Natural killer cell treated with Interleukin-12 subunit alpha and Interleukin-12 subunit beta and Interleukin-15 and Interleukin-18, amount 100 ng/mL, for 72 hours (primary cell): ENCODE measurements at places on chromosomes 6 and 20.
A peak's percentile ranks its signal among the peaks of the same experiment; 100 is the strongest.

DNA sequence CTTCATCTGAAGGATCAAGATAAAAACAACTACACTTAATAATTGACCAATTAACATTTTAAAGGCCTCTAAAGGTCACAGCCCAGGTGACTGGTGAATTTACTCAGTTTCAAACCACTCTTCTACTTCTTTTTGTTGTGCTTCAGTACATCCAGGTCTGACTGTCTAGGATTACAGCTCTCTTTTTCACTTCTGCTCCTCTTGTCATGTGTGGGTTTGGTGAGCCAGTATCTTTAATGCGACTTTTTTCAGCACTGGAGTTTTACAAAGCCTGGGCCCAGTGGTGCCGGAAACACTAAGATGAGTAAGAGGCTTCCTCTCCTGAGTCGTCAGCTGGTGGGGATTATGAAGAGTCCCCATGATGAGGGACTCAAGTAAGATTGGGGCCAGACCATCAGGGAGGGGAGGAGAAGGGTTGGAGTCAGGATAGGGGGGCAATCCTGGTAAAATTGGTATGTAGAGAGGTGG, 27.0 kb downstream of the HECA start:
- DNase-seq = no peak

GRCh38 chr20:50305636-50306477, 115.2 kb downstream of the CEBPB start:
- DNase-seq = no peak

GRCh38 chr6:64217721-64218620, 582.4 kb downstream of the PHF3 start:
- no peak for DNase-seq

DNA sequence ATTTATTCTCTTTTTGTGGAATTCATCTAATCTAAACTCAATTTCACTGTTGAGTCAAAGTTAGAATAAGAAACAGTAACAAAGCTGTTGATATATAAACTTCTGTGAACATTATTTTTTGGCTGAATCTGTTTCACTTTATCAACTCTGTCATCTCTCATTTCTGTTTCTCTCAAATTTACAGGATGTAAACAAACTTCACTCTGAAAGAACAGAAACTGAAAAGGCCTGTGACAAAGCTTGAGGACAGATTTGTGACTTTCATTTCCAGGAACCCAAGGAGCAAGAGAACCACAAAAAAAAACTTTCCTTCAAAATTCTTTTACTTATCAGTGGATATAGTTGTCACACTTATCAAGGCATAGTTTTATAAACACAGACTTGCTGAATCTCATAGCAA, 447.9 kb upstream of the OPRM1 start:
- no peak for DNase-seq

- no peak for DNase-seq
These were observed 53.2 kb upstream of the PLEKHG1 start for GRCh38 chr6:150546457-150546856.

GRCh38 chr20:9942736-9943135, 92.1 kb upstream of the ANKEF1 start:
- no peak for DNase-seq

DNA sequence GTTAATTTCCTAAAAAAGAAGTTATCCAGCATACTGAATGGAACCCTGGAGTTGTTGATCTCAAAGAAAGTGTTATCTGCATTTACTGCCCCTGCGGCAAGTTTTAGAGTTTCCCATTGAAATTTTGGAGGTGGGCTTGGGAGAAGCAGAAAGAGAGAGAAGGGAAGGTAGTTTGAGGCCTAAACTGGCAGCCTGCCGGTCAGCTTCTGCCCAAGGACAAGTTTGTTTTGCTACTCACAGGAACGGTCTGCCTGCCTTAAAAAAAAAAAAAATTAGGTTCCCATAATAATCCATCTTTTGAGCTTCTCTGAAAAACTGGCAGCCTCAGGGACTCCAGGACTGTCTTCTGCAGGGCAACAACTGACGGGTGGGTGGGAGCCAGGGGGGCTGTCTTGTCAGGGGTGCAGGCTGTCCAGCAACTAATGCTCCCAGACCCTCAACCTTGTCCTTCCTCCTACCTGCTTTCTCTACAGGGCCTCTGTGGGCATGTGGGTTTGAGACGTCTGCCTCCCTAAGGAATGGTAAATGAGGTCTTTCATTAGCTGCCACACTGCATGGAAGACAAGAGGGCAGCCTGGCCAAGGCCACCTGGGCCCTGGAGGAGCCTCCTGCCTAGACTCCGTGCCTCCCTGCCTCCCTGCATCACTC, 176.1 kb upstream of the KCNG1 start:
- DNase-seq = no peak

- DNase-seq = no peak
These were observed 22.6 kb downstream of the PSMB9 start for GRCh38 chr6:32876603-32877002.

- no peak for DNase-seq
These were observed 41.4 kb downstream of the PHACTR3 start for GRCh38 chr20:59645761-59646171.

GRCh38 chr6:128078276-128078675, 177.4 kb upstream of the THEMIS start:
- no peak for DNase-seq

- DNase-seq = no peak
These were observed 16.1 kb upstream of the TLDC2 start for GRCh38 chr20:36859700-36860330.

GRCh38 chr6:154277629-154278017, 79.0 kb downstream of the IPCEF1 start:
- no peak for DNase-seq

GRCh38 chr20:42979720-42980119, 210.0 kb downstream of the PTPRT start:
- DNase-seq = no peak

GRCh38 chr6:34714663-34715062, 18.1 kb upstream of the ILRUN start:
- DNase-seq = no peak

GRCh38 chr6:106496823-106497222, 132.5 kb downstream of the RTN4IP1 start:
- DNase-seq = no peak

DNA sequence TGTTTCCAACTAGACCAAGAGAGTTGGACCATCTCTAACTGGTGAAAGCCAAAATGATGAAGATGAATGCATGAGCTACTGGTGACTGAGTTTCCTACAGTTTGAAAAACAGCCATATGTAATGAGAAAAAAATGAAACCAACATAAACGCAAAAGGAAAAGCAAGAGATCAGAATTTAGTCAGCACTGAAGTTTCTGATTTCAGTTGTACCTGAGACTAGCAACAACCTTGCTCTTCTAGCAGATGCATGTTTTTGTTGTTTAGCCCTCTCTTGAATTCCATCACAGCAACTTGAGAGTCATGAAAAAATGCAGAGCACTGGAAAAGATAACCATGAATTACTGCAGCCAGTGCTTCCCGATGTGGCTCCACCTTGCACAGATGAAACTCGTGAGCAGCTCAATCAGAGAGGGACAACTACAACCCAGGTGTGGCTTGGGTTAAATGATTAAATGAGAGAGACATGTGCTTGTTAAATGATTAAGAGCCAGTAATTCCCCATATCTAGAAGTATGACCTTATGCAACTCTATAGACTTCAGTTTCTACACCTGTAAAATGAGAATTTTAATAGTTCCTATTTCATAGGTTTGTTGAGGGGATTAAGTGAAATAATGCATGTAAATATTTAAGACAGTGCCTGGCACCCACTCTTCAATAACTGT, 104.8 kb downstream of the ELOVL4 start:
- no peak for DNase-seq

- no peak for DNase-seq
These were observed 85.5 kb downstream of the ARID1B start for GRCh38 chr6:156862711-156863110.

DNA sequence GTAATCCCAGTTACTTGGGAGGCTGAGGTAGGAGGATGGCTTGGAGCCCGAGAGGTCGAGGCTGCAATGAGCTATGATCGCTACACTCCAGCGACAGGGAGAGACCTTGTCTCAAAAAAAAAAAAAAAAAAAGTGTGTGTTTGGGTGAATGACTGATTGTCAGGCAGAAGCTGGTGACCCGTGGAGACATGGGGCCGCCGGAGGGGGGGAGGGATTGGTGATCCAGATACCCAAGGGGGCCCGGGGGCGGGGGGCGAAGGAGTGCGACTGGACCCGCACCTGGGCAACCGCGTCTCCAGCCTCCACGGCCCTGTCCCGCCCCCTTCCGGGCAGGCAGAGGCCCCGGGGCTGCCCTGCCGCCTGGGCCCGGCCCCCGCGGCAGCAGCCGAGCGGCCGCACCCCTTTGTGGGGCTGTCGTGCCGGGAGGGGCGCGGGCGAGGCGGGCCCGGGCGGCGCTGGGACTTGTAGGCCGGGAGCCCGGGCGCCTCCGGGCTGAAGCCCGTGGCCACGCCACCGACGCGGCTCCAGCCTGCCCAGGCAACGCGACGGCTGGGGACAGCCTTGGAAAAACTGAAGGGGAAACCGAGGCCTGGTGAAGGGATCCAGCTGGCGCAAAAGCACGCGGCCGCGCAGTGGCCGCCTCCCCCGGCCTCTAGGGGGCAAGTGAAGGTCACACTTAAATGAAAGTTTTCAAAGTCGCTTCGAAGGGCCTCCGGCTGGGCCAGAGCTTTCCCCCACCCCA, 2.1 kb upstream of the RBM38 start:
- peak; percentile 70 for DNase-seq

GRCh38 chr6:2482773-2483172, 237.4 kb upstream of the GMDS start:
- DNase-seq = no peak
